CD4-positive, alpha-beta T cell treated with Interleukin-12 subunit alpha and Interleukin-12 subunit beta, for 1 hour (primary cell): ENCODE measurements at places on chromosomes 5 and 9.

DNA sequence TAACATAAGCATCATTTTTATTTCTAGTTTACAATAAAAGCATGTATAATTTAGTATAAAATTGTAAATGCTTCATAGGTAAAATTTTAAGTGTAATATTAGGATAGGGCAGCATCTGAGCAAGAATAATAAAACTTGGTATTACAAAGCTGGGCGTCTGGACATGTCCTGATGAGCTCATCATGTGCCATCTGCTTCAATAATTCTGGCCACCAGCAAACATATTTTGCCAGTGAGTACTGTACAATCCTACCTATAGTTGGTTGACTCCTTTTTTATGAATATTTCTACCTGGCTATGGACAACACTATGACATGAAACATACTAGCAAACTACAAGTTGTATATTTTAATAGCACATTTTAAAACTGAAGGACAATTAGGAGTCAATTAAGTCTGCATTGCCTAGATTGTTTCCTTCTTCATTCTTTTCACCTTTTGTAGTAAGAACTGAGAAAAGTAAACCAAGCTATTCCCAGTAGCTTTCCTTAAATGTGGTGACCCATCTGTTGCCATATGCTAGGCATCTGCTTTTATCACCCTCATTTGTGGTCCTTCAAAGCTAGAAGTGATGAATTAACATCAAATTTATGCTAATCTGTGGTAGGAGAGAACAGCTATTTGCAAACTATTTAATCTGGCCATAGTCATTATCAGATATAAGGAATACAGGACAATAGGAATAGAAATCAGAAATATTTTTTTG is 23.4 kb downstream of the LURAP1L start:
- DNase-seq, result no peak

GRCh38 chr5:178533136-178533535 is 57.1 kb downstream of the COL23A1 start:
- no peak for DNase-seq

GRCh38 chr9:126151031-126151685 is 175.5 kb upstream of the MVB12B start:
- DNase-seq, result no peak

GRCh38 chr5:178373711-178374110 is 141.1 kb upstream of the PHYKPL start:
- no peak for DNase-seq

DNA sequence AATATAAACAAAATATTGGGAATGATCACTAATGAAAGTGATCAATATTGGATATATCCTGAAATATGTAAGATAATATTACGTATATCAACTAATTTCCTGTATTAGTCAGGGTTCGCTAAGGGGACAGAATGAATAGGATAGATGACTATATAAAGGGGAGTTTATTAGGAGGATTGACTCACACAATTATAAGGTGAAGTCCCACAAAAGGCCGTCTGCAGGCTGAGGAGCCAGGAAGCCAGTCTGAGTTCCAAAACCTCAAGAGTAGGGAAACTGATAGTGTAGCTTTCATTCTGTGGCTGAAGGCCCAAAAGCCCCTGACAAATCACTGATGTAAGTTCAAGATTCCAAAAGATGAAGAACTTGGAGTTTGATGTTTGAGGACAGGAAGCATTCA is 561.1 kb downstream of the PRDM9 start:
- no peak for DNase-seq

DNA sequence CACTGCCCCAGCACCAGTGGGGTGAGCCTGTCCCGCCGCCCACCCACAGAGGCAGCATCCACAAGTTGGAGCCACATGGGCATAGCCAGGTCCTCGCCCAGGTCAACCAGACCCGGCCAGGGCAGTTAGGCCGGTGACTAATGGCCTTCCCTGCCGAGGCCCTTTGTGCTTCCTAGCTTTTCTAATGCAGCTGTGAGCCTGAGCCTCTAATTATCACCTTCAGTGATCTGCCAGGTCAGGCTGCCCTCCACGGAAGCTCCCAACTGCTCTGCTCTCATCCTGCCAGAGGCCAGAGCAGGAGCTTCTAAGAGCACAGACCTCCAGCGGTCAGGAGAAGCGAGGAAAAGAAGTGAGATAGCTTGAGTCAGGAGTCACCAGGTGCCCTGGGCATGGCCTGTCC is 87.1 kb upstream of the PPP1R26 start:
- no peak for DNase-seq

GRCh38 chr5:60262576-60263295 is 369.2 kb upstream of the PDE4D start:
- DNase-seq, result no peak

- no peak for DNase-seq
Measured at GRCh38 chr5:177592905-177593304, 902 bp downstream of the TMED9 start.
